Immature natural killer cell (primary cell): ENCODE measurements at places on chromosomes 6 and 20. TPM values are rescaled to one million over a fixed set of nuclear protein-coding genes. Genes with fewer than 3 reads are reported as not detected.

STK35 gene
- 7.6 TPM for polyA plus RNA-seq

DNA sequence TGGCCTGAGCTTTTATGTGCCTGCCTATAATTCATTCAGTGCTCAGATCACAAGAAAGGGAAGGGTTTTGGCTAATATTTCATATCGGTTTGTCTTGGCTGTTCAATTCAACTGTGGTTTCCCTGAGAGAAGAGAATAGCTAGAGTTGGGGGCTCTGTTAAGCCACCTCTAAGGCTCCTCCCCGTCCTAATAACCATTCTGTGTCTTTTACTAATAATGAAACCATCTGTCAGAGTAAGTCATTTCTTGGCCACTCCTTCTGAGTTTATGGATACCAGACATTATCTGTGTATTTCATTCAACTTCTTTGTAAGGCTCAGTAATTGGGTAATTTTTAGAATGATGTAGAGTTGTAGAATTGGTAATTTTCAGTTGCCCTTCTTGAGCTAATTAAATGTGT is 5.2 kb downstream of the STX11 start:
- DNase-seq = no peak

DNA sequence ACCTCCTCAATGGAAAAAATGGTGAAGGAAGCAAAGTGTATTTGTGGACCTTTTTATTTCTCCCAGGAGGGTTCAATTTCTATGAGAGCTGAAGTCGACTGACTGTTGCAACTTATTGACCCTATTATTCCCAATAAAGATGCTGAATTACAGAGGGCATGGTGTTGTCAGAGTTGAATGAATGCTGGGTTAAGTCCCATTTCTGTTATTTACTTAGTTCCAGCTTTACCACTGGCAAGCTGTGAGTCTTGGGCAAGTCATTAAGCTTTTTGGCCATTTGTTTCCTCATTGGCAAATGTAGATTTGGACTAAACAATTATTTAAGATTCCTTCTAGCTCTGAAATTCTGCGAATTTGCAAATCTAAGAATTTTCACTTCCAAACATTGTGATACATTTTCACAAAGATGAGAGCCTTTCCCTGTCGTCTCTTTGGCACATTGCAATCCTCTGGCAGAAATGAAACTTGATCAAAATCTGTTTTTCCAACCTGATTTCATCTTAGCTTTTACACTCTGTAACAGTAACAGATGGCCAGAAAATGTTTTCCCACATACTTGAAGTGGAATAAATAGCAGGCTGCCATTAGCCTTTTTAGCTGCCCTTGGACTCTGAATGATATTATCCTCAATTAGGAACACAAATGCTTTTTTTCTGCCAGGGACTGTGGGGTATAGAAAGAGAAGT is 21.3 kb downstream of the BLTP3A start:
- DNase-seq = no peak

DNA sequence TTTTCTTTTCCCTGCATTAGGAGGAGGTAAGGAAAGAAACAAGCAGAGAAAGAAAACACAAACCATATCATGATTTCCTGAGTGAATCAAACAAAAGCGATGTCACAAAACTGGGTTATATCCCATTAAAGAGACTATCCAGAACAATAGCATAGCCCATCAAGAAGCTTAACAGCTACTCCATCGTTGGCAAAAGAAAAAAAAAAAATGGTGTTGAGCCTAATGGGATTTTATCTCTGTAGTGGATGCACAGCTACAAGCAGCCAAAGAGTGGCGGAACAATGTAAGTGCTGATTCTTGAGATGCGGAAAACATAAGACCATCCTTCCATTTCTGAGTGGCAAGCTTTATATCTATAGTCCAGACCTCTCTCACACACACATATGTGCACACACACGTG is 106.2 kb upstream of the NRSN1 start:
- DNase-seq = no peak

- no peak for DNase-seq
Observed at GRCh38 chr6:88179692-88180091, 13.5 kb upstream of the CNR1 start.

DNA sequence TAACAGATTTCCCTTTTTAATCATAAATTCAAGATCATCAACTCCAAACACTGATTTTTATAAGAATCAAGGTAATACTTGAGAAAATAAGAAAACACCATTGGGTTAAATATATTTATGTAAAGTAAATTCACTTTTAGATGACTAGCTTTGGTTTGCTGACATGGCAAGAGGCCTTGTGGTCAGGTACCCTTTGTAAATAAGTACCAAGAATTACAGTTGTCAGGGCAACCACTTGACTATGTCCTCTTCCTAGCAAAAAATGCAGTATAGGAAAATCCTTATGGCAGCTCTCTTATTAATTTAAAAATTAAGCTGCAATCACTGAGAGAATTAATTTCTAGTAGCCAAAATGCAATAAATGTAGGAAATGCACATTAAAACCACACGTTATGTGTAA is 153.8 kb downstream of the INSM1 start:
- no peak for DNase-seq

DNA sequence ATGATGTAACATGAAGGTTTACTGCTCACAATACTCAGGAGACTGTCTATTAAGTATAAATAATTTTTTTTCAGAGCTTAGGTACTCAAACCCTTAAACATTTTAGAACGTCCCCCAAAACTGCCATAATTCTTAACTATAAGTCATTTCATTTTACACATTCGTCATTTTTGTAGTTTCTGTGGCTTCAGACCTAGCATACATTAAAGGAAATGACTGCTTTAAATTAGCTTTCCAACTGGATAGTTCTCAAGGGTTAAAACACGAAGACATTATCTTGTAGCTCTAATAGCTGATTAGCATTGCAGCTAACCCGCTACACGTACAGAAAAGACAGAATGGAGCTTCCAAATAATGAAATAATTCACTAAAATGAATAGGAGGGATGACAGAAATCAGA is 24.9 kb upstream of the PLN start:
- no peak for DNase-seq

DNA sequence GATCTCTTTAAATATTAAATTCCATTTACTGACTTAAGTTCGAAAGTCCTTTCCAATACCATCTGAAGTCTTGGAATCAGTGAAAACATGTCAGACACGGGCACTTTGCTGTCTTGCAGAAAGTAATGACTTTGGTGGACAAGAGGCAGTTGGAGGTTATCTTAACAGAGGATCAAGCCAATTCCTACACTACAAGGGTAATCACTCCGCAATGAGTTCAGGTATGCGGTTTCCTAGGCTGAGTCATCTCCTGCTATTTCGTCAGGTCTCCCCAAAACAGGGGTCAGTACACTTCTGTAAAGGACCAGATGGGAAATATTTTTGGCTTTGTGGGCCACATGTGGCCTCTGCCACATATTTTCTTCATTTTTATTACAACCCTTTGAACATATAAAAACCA is 656.6 kb downstream of the KIF16B start:
- DNase-seq = no peak

DNA sequence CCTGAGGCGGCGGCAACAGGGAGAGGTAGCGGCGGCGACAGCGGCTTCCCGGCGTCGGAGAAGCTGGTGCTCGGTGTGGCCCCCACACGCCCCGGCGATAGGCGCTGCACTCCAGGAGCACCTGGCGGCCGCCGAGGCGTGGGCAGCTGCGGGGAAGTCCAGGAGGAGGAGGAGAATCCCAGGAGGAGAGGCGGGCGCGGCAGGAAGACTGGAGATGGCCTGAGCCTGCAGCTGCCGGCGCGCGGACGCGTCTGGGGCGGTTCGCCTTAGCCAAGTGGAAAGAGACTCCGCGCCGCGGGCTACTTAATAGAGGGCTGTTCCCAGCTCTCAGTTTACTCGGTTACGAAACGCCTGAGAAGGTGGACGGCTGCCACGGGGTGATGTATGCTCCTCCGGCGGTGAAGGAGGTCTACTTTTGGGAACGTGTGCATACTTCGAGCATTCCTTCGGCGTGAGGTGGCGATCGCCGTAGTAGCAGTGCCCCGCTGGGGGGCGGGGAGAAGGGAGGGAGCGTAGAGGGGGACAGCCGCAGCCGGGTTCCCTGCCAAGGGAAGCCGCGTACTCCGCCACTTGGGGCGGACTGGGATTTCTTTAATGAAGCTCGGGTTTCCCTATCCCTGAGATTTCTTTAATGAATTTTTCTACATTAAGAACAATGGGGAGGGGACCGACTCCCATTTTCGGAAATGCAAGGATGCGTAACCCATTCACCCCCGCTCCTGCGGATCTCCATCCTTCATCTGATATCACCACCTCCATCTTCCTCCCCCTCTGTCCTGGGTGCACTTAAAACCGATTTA is at the start of gene COL12A1:
COL12A1 (minus strand) TSS at position 278 of the 800 bp plus-strand sequence. CDS start 3,261 bp downstream, outside the sequence.
- no peak for DNase-seq

DNA sequence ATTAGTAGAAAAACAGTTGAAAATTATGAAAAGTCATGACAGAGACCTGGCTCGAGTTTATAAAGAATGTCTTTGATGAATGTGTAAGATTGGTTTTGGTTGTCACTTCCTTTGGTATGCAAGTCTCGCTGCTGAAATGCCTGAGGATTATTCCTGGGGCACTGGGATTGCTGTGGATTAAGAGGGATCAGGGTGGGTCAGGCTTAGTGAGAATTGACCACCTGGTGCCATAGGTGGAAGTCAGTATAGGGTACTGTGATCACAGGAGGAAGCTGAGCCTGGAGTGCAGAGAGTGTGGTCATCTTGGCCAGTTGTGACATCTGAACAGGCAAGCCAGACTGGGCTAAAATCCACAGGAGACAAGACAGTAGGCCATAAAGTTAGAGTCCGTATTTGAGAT is 34.9 kb downstream of the CEP43 start:
- no peak for DNase-seq

DNA sequence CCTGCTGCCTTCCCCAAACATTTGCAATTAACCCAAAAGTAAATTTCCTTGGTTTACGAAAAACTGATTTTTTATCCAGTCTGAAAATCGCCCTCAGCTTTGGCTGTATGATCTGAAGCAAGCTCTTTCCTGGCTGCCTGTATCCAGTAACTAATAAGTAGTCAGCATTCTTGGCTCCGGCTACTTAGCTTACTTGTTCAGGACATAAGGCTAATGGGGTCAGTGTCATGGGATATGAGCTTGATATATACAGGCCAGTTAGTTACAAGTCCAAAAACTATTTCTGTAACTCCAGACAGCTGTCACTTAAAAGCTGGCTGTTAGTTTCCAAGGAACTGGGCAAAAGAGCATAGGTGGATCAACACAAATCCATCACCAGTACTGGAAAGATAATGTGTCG is 56.2 kb downstream of the KHDC1L start:
- DNase-seq = no peak
